ENCODE measurements at places on chromosomes 13 and 19.

- DNase-seq: no peak
These were observed 86.1 kb downstream of the FRY start for GRCh38 chr13:32117701-32118100.

DNA sequence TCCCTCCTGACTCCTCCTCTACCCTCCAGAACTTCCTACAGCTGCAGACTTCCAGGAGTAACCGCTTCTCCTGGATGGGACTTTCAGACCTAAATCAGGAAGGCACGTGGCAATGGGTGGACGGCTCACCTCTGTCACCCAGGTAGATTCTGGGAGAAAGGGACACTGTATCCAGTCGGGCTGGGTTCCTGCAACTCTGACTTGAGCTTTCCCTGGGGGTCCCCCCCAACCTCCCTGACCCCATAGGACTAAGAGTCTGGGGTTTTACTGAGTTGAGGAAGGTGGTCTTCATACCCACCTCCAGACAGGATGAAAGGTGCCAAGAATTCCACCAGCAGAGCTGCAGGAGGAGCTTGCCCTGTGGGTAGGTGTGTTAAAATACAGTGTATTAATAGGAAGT lies 4.4 kb downstream of the CLEC4M start:
- no peak for DNase-seq

DNA sequence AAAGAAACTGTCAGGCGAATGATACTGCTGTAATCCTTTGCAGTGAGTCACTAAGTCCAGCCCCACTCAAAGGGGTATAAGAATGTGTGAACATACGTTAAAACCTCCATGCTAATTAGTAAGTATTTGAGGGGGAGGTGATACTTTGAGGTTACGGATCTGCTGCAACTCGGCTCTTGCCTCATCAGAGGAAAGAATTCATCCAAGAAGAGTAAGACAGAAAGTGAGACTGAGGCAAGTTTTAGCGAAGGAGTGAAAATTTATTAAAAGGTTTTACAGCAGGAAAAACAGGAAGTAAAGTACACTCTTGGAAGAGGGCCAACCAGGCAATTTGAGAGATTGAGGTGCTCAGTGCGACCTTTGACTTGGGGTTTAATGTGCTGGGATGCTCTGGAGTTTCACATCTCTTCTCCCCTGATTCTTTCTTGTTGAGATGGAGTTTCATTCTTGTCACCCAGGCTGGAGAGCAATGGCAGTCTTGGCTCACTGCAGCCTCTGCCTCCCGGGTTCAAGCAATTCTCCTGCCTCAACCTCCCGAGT lies 9.8 kb downstream of the CLEC4M start:
- DNase-seq: peak; percentile 33

GRCh38 chr13:92807966-92808365 lies 418.6 kb upstream of the GPC6 start:
- no peak for DNase-seq

DNA sequence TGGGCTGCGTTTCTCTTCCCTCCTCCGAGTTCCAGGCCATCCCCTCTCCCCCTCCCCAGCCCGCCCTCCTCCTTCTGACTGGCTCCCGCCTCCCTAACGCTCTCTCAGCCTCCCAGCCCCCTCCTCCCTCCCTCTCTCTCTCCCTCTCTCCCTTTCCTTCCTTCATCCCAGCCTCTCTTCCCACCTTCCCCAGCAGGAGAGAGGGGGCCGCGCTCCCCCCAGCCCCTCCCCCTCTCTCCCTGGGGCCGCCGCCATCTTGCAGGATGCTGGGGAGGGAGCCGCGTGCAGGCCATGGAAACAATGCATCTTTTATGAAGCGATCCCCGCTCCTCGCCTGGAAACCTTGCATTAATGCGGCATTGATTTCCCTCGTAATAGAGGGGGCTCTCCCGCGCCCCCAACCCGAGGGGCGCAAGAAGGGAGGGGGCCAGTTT lies 42.6 kb upstream of the ADGRL1 start:
- peak; percentile 35 for DNase-seq

- DNase-seq: no peak
These were observed 26.9 kb downstream of the ADGRE1 start for GRCh38 chr19:6914321-6914720.

DNA sequence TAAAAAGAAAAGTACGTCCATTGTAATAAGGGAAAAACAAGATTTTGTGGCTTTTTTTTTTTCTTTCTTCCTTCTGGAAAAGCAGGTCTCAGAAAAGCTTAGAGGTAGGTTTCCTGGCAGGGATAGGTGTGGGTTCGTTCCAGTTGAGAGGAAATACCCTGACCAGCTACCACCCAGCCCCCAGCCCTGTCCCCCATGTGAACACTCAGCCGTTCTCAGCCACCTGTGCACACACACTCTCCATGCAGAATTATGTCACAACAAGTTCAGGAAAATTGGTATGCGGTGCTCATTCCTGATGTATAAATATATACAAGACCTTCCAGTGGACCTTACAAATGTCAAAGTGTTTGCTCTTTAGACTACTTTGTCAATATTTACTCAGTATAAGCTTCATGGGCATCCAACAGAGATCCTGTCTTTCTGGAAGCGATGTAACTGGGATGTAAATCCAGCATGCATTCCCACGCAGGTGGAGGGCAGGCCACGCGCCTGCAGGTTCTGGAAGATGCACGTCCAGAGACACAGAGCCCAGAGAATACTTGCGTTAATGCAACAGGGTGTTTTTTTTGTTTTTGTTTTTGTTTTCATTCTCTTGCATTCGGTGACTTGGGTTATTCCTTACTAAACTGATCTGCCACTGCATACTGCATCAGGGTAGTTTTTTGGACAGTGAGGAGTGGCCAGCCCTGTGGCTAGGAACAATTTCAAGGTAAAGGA lies 68.8 kb downstream of the TSHZ3 start:
- DNase-seq: no peak

DNA sequence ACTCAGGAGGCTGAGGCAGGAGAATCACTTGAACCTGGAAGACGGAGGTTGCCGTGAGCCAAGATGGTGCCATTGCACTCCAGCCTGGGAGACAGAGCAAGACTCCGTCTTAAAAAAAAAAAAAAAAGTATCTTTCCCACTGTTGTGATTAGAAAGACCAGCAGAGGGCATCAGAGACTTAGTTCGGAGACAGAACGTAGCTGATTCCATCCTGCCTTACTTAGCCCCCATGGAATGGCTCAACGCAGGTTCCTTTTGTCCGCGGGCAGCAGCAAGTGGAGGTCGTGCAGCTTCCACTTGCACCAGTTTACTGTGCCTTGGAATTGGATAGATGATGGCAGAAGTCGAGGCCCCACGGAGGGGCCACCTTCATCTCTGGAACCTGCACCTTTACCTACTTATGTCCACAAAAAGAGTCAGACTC lies 8.1 kb downstream of the TIMM29 start:
- DNase-seq: peak; percentile 89

DNA sequence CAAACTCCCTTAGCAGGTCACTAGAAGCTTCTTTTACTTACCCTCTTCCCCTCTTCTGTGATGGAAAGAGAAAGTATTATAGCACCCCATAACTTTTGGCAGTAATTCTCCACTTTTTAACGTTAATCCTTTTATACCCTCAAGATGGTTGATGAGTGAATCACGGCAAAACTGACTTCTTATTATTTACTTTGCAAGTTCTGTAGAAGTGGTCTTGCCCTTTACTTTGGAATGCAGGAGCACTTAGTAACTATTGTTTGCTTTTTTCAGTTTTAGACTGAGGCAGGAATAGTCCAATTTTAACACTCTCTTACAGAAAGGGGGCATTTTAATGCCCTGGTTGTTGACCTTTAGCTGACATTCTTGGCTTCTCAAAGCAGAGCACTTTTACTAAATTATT lies 260.1 kb downstream of the LMO7 start:
- no peak for DNase-seq

- peak; percentile 30 for DNase-seq
These were observed 6.9 kb downstream of the NPHS1 start for GRCh38 chr19:35845215-35846037.

DNA sequence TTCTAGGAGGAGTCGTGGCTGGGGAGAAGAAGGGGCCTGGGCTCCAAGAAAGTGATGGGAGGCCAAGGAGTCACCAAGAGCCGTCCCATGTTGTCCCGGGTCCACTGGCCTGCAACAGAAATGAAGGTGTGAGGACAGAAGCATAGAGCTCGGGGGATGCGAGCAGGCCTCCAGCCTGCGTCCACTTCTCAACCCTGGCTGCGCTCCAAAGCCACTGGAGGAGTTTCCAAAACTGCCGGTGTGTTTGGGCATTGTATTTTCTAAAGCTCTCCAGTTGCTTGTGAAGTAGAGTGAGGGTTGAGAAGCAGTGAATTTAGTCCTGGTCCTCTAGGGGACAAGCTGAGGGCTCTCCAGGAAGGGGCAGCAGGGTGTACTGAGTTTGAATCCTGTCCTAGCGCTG lies 13.0 kb downstream of the FFAR2 start:
- no peak for DNase-seq

GRCh38 chr13:30569901-30570576 lies 47.7 kb upstream of the USPL1 start:
- DNase-seq: peak; percentile 98

DNA sequence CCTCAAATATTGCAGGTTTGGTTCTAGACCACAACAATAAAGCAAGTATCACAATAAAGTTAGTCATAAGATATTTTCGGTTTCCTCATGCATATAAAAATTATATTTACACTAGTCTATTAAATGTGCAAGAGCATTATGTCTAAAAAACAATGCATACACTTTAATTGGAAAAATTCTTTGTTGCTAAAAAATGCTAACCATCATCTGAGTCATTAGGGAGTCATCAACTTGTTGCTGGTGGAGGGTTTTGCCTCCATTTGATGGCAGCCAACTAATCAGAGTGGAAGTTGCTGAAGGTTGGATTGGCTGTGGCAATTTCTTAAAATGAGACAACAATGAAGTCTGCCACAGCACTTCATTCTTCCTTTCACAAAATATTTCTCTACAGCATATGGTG lies 422.3 kb upstream of the GPC6 start:
- peak; percentile 50 for DNase-seq

GRCh38 chr13:65339241-65339640 lies 1890.9 kb downstream of the PCDH9 start:
- peak; percentile 8 for DNase-seq

- peak; percentile 80 for DNase-seq
These were observed 1.0 kb downstream of the REX1BD start for GRCh38 chr19:18589380-18590272.

GRCh38 chr13:46154136-46154801 lies 27.7 kb downstream of the LCP1 start:
- no peak for DNase-seq

- no peak for DNase-seq
These were observed 162.3 kb upstream of the SERP2 start for GRCh38 chr13:44211286-44211685.
